ENCODE measurements at places on chromosomes 3 and 15. TPM values are rescaled to one million over a fixed set of nuclear protein-coding genes. Genes with fewer than 3 reads are reported as not detected.

The SLCO2A1 gene
- total RNA-seq, result 0.83 TPM

The PPM1M gene
- total RNA-seq, result 23.4 TPM

The SH2D7 gene
- not detected for total RNA-seq

The ZSCAN29 gene
- total RNA-seq, result 21.6 TPM

GRCh38 chr3:33915796-33916546, 117.5 kb downstream of the PDCD6IP start:
- H3K27ac ChIP-seq, result no peak overlapping the region
- no peaks in the 10 kb centered on the region for H3K4me1 ChIP-seq
- H3K27me3 ChIP-seq, result no peaks in the 10 kb centered on the region

- no peak overlapping the region for H3K4me3 ChIP-seq
- no peak for DNase-seq
- H3K27ac ChIP-seq, result no peak overlapping the region
- H3K27me3 ChIP-seq, result no peaks in the 10 kb centered on the region
Observed at GRCh38 chr3:149566292-149566975, 91.4 kb downstream of the WWTR1 start.

- H3K36me3 ChIP-seq, result no peaks in the 10 kb centered on the region
- H3K4me1 ChIP-seq, result no peaks in the 10 kb centered on the region
- DNase-seq, result no peak
- H3K4me3 ChIP-seq, result no peak overlapping the region
- H3K27ac ChIP-seq, result no peak overlapping the region
Observed at GRCh38 chr15:32942401-32942841, 224.6 kb downstream of the GREM1 start.
